Glutamatergic neuron (in vitro differentiated cells): ENCODE measurements at places on chromosomes 7 and 10.

DNA sequence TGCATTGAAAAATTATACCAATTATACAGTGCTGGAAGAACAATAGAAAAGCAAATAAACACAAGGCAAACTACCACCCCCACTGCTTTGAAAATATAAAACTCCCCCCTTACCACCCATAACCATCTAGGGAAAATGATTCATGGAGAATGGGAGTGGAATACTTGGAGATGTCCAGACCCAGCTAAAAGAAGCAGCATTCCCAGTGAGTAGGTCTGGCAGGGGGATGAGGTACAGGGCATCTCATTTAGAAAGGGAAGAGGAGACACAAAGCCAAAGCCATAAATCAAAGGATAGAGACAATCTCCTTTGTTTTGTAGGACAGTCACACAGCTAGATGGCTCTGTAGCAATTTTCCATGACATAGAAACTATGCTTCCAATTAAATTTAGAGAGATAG lies 36.0 kb upstream of the DGKI start:
- no peak for DNase-seq

DNA sequence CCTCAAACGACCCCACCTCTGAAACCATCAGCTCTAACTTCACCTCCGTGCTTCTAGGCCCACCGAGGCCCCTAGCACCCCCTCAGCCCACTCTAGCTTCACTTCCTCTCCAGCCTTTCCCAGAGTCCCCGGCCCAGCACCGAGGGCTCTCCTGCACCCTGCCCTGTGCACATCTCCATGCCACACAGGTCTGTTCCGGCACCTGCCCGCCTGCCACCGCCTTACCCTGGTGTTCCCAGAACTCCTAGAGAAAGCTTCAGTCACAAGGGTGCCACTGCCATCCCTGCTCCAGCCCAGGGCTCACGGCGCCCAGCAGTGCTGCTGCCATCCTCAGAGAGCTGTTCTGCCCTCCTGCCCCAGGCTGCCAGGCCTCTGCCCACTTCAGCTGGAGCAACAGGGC lies 61.3 kb upstream of the INSIG1 start:
- DNase-seq = no peak

DNA sequence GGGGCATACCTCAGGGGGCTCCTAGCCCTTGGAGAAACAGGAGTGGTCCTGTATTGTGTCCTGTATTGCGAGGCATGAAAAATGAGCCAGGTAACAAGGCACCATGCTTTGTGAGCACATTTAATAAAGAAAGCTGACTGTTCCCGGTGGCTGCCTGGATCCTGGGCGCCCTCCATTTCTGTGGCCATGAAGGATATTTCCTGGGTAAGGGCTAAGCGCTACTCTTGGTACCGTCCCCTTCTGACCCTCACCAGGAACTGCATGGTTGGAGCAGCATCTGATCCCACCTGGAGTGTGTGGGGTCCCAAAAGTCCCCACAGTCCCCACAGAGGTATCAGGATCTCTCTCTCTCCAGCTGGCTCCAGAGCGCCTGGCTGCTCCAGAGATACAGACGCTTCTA lies 139.5 kb downstream of the MAPK8 start:
- no peak for DNase-seq

DNA sequence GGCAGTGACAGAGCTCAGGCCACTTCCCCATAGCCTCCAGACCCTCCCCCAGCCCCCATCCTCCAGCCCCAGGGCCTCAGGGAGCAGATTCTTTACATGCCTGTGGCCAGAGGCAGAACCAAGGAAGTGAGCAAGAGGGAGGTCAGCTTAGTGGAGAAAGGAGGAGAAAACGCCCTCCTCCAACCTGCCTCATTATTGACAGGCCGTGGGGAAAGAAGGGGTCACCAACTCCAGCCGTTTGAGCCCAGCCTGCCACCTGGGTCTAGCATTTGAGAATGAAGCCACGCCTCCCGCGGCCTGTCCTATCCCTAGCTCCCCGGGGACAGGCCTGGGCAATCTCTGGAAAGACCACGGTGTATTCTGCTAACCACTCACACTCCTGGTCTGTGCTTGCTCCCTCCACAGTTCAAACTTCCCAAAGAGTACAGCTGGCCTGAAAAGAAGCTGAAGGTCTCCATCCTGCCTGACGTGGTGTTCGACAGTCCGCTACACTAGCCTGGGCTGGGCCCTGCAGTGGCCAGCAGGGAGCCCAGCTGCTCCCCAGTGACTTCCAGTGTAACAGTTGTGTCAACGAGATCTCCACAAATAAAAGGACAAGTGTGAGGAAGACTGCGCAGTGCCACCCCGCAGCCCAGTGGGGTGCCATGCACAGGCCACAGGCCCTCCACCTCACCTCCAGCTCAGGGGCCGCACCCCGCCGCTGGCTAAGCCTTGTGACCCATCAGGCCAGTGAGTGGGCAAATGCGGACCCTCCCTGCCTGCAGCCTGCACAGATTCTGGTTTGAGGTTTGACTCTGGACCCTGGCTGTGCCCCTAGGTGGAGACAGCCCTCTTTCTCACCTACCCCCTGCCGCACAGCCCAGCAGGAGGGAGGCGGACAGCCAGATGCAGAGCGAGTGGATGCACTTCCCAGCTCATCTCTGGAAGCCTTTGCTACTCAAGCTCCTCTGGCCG lies 14.3 kb upstream of the TRIM8 start:
- DNase-seq = peak; percentile 66

DNA sequence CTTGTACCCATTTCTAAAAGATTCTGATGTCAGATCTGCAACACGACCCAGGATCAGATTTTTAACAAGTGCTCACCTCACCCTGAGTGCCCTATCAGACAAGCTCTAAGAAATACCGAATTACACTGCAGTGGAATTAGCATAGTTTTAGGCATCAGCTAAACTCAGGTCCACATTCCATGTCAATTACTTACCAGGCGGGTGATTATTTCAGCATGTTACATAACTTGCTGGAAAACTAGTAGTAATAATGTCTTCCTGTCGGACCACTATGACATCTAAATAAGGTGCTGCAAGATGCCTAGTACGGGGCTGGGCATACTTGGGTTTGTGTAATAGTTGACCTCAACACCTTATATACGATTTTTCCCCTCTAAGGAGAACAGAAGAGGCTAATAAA lies 21.0 kb downstream of the TRIL start:
- no peak for DNase-seq

DNA sequence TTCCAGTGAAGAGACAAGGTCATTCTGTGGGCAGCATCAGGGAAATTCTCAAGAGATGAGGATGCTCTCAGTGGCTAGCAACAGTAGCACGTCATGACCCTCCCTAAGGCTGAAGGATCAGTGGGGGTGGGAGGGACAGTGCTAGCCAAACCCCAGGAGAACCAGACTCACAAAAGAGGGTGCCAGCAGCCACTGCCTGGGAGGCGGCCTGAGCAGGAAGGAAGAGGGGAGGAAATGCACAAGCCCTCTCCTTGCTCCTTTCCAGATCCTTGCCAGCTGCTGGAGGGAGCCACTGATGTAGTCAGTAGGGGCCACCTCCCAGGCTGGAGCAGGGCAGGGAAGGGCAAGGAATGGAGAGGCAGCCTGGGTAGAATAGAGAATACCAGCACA lies 302.7 kb downstream of the RPS24 start:
- no peak for DNase-seq

GRCh38 chr7:113086431-113086888 lies at the start of gene GPR85:
Gene GPR85 (minus strand): TSS chr7:113086827. CDS start chr7:113084721, 2,106 bp downstream.
- DNase-seq = peak; percentile 80
